ENCODE measurements at places on chromosomes 7 and 10.

GRCh38 chr10:48535416-48536155 lies 69.3 kb downstream of the ARHGAP22 start:
- DNase-seq, result no peak

DNA sequence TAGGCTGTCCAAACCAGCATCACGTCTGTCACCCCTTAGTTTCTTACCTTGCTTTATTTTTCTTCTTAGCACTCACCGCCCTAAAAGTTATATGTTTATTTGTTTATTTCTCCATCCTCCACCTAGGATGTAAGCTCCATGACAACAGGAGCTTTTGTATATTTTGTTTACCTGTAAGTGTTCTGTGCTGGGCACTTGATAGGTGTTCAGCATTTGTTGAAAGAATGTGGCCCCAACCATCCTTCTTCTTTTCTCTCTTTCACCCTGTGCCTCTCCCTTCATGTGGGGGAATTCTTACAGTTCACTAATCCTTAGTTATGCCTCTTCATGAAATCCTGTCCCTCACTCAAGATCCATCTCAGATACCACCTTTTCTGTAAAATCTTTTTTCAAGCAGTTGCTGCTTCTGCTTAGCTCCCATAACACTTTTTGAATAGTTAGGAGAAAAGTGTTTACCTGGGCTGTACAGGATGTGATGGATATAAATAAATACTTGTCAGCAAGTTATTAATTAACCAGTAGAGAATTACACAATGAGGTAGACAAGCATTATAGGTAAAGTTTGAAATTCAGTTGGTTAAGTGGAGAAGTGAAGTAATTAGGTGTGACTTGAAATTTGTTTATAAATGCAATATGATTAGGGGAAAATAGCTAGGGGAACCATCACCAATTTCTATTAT lies 9.7 kb downstream of the AHR start:
- no peak for DNase-seq

DNA sequence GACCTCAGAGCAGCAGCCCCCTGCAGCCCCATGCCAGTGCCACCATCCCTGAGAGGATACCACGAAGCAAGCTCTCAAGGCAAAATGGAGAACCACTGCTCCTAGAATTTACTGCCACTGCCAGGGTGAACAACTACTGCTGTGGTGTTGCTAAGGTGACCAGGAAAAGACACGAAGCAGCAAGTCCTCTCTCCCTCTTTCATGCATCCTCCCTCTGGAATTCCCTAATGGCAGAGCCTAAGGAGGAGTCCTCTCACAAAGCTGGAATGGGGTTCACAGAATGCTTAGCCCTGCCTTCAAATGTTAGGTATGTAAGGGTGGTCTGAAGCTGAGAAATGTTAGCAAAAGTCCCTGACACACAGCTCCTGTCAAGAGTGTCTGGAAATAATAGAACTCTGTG lies 35.8 kb upstream of the NPSR1 start:
- no peak for DNase-seq

GRCh38 chr10:30747633-30748032 lies 118.1 kb upstream of the LYZL2 start:
- DNase-seq, result peak; percentile 18

GRCh38 chr10:98106531-98106930 lies 27.9 kb upstream of the R3HCC1L start:
- DNase-seq, result no peak

DNA sequence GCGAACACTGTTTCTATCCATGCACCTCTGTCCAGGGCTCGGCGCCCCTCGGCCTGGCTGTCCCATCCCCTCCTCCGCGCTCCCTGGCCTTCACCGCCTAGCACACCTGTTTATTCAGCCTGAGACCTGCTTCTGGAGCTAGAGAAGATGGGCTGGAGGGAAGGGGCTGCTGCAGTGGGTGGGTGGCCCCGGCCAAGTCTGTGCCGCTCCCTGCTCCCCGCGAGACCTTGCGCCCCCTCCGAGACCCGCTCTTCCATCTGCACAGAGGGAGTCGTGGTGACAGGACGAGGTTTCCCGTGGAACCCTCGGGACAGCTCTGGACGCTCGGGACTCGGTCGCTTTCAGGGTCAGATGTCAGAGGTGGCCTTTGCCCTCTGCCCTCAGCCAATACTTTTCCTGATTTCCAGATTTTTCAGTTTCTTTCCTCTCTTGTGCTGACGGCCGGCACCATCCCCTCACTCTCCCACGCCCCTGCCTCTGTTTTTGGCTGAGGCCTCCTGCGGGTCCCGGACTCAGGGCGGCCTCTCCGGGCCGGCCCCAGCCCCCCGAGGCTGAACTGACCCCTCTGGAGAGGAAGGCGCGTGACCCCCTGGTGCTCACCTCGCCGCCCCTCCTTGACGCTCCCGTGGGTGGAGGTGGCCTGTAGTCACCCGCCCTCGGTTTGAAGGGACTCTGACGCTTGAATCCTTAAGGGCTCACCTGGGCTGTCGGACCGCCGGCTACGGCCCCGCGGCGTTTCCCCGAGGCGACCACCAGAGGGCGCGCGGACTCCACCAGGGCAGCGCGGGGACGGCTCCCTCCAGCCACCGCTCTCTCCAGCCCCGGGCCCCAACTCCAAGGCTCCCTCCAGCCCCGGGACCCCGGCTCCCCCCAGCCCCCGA lies 15.6 kb downstream of the SHH start:
- DNase-seq, result peak; percentile 51

Data from choroid plexus epithelial cell (primary cell).